Stimulated activated CD4-positive, alpha-beta T cell treated with anti-CD3 and anti-CD28 coated beads, Interleukin-12 subunit alpha, Interleukin-12 subunit beta, amount 100 ng/mL, for 4 hours (primary cell): ENCODE measurements at places on chromosomes 1 and 21.

DNA sequence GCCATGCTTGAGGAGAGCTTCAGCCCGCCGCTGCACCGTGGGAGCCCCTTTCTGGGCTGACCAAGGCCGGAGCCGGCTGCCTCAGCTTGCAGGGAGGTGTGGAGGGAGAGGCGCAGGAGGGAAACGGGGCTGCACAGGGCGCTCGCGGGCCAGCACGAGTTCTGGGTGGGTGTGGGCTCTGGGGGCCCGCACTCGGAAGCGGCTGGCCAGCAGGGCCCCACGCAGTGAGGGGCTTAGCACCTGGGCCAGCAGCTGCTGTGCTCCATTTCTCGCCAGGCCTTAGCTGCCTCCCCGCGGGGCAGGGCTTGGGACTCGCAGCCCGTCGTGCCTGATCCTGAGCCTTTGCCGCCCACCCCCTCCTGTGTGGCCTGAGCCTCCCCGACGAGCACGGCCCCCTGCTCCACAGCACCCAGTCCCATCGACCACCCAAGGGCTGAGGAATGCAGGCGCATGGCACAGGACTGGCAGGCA, 1554.0 kb downstream of the KCNT2 start:
- DNase-seq: no peak

GRCh38 chr1:164842870-164843269, 283.9 kb downstream of the PBX1 start:
- DNase-seq: no peak

DNA sequence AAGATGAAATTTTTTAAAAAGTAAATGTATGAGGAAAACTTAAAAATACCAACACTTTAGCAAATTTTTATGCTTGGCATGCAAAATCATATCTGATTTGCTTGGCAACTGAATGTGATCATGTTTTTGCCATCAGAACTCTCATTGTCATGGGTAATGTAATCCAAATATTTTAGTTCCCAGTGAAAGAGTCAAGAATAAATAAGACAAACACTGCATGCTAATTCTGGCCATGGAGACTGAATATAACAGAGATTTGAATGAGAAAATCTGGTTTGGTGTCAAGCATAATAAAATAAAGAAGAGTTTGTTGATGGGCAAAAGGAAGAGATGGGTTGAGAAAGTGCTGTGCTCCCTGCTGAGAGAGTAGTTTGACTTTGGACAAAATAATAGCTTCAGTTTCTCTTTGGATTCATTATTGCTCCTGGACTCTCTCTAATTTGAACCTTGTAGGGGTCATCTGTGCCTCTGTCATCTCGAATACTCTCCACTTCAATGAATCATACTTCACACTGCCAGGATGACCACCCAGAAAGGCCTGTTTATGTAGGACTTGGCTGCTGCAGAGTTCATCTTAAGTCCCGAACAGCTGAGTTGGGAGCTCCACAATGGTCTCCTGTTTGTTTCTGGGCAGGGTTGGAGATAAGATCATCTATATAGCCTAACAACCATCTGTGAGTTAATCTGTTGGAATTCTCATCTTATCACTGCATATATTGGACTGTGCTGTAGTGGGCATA, 34.4 kb downstream of the ADAMTS1 start:
- no peak for DNase-seq

DNA sequence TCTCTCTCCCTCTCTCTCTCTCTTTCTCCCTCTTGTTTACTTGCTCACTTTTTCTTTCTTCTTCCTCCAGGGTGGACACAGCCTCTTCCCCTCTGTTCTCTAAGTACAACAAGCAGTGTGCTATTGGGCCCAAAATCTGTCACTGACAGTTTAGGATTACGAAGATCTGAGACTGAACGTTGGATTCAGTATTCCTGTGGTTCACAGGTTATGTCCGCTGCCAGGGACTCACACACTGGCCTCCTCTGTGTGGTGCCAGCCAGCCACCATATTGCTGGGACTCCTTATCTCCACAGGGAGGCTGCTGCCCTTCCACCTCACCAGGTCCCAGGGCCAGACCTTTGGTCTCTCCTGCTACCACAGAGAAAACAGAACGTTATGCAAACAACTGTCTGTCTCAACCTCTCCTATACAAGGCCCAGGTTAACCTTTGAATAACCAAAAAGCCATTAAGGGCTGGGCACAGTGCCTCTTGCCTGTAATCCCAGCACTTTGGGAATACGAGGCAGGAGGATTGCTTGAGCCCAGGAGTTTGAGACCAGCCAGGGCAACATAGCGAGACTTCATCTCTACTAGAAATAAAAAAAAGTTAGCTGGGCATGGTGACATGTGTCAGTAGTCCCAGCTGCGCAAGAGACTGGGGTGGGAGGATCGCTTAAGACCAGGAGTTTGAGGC, 171.9 kb upstream of the RAB4A start:
- DNase-seq: no peak
